ENCODE measurements at places on chromosomes 7 and 10. TPM values are rescaled to one million over a fixed set of nuclear protein-coding genes. Genes with fewer than 3 reads are reported as not detected.

STK31 gene
- total RNA-seq: 0.76 TPM

CRYGN gene
- total RNA-seq: not detected

GPRIN2 gene
- not detected for total RNA-seq

ACTR3C gene
- 10.1 TPM for total RNA-seq

AEBP1 gene
- total RNA-seq: 17.4 TPM

OPALIN gene
- total RNA-seq: not detected

CTAGE6 gene
- 2.2 TPM for total RNA-seq

UROS gene
- 34.9 TPM for total RNA-seq

LAMB4 gene
- not detected for total RNA-seq

VPS50 gene
- total RNA-seq: 43.7 TPM

RET gene
- total RNA-seq: 0.05 TPM

RSPH10B2 gene
- total RNA-seq: 0.37 TPM

ABCB1 gene
- 4.7 TPM for total RNA-seq

HACD1 gene
- total RNA-seq: 2.6 TPM

WASHC2C gene
- 67.0 TPM for total RNA-seq

PLCE1 gene
- total RNA-seq: not detected

STEAP2 gene
- total RNA-seq: not detected

RPA3 gene
- 64.9 TPM for total RNA-seq

PNLIPRP3 gene
- total RNA-seq: not detected

ADRB1 gene
- not detected for total RNA-seq

MARVELD1 gene
- 0.24 TPM for total RNA-seq

TLX1 gene
- not detected for total RNA-seq

C10orf62 gene
- total RNA-seq: not detected

CLCN1 gene
- total RNA-seq: not detected

MRC1 gene
- total RNA-seq: 0.15 TPM

ZMIZ2 gene
- 440 TPM for total RNA-seq

AKR1C8 gene
- total RNA-seq: not detected

NKX2-3 gene
- not detected for total RNA-seq

HOXA5 gene
- total RNA-seq: not detected

PVRIG gene
- 17.1 TPM for total RNA-seq

CHPF2 gene
- total RNA-seq: 41.2 TPM

CEP55 gene
- total RNA-seq: 1.6 TPM

LBX1 gene
- not detected for total RNA-seq

DRGX gene
- not detected for total RNA-seq

DYNC1I1 gene
- total RNA-seq: not detected

C7orf57 gene
- not detected for total RNA-seq

ITGB8 gene
- total RNA-seq: 0.75 TPM

PHYH gene
- total RNA-seq: 10.8 TPM

GJC3 gene
- not detected for total RNA-seq

CUZD1 gene
- total RNA-seq: 2.2 TPM

ENKUR gene
- not detected for total RNA-seq

NME8 gene
- not detected for total RNA-seq

NEUROG3 gene
- 0.38 TPM for total RNA-seq

COA1 gene
- 49.2 TPM for total RNA-seq

GIMAP6 gene
- total RNA-seq: 0.17 TPM

MCU gene
- 13.8 TPM for total RNA-seq

NUTM2A gene
- 1.0 TPM for total RNA-seq

MCM10 gene
- 3.7 TPM for total RNA-seq

TBC1D12 gene
- 6.1 TPM for total RNA-seq

STK32C gene
- total RNA-seq: 11.0 TPM

ZPBP gene
- not detected for total RNA-seq

DMBT1 gene
- total RNA-seq: not detected
